CD4-positive, alpha-beta T cell treated with Interferon gamma for 1 hour (primary cell): ENCODE measurements at places on chromosomes 3 and 15.

GRCh38 chr15:56887782-56888438 lies 30.5 kb upstream of the TCF12 start:
- DNase-seq: no peak

DNA sequence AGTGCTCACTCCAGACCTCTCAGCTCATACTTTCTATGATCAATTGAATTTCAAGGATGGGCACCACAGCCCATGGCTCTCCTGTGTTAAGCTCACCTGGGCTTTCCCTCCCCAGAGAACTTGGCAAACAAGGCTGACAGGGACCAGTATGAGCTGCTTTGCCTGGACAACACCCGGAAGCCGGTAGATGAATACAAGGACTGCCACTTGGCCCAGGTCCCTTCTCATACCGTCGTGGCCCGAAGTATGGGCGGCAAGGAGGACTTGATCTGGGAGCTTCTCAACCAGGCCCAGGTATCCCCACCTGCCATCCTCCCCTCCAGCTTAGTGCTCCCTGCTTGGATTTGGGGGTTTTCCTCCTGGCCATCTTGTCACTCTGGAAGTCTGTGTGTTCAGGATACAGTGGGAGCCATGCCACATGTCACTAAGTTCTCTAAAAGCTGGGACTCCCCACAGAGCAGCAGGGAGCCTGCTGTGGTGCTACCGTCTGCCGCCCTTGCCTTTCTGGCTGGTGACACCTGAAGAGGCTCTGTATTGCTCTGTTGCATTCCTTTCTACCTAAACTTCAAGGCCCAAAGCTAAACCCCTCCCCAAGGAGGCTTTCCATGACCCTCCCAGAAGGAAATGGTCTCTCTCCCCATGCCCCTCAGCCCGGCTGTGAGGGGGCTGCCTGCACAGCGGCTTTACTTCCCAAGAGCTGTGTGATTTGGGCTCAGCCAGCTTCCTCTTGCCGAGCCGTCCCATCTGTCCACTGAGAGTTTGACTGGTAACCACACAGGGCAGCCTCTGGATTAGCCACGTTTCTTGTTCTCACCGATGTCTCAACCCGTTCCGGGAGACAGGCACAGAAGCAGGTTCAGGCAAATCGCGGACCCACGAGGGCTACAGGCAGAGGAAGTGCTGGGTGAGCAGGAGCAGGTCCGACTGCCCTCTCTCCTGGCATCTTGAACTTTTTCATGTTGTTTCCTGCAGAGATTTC lies 10.8 kb downstream of the TF start:
- DNase-seq: no peak

DNA sequence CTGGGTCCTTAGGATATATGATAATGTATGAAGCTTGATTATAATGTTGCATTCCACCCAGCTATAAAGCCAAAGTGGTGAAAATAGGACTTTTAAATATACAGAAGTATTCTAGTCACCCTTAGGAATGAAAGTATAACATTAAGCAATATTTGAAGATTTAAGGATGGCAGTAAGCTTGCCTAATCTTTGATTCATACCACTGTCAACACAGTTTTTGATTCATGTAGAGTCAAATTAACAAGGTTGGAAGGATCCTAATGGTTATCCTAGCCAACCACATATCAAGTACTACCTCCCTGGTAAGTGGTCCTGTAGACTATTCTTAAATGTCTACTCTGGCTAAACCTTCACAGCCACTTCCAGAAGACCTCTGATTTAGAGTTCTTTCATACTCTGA lies 18.6 kb downstream of the ARIH1 start:
- no peak for DNase-seq

GRCh38 chr15:60070838-60071493 lies 66.9 kb downstream of the FOXB1 start:
- DNase-seq: no peak

DNA sequence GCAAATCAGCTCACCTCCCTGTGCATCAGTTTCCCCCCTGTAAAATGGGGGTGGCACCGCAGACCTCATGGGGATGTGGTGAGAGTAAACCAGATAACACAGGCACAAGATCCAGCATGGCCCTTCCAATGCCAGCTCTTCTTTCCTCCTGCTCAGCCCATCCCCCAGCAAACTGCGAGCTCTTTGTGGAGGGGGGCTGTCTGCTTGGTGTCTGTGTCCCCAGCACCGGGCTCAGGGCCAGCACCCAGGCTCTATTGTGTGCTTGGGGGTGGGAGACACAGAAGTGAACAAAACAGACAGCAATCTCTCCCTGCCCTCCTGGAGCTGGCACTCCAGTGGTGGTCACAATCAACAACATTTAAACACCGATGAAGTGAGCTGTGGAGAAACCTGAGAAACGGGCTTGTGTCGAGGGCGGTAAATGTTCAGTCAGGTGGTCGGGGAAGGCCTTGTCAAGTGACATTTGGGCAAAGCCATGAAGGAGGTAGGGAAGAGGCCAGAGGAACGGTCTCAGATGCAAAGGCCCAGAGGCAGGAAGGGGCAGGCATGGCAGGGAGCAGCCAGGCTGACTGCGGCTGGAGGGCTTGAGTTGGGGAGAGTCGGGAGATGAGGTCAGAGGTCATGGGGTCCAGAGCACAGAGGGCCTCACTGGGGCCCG lies 28.4 kb downstream of the GRIP2 start:
- DNase-seq: no peak

DNA sequence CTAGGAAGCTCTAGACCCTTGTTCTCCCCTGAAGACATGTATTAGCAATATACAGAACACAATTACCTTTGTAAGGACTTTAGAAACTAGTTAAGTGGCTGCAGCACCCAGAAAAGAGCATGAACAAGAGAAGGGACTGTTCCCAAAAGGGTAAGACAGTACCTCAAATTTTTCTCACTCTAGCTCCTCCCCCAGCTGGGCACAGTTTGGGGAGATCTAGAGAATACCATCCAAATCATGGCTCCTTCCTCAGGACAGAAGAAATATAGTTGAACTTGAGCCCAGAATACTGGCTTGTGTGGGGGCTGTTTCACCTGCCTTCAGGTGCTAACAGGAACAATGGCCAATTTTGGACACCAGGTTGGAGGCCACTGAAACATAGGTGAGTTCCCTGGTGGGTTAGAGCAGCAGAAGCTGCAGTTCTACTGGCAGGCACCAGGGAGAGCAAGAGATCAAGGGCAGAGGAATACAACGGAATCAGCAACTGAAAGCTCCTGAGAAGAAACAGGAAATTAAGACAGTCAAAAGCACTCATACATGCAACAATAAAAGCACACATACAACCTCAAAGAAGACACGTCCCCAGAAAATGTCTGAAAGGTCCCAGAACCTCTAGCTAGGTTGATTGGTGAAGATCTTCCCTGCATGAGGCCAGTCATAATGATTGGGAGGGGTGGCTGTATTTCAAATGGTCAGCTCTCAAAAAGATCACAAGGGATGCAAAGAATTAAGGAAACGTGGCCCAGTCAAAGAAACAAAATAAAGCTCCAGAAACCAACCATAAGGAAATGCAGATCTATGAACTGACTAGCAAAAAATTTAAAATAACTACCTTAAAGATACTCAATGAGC lies 104.9 kb upstream of the ASB14 start:
- peak; percentile 53 for DNase-seq

- no peak for DNase-seq
These were observed 16.3 kb downstream of the RTP1 start for GRCh38 chr3:187213616-187214015.

GRCh38 chr3:190322604-190323245 lies 479 bp upstream of the CLDN1 start:
- no peak for DNase-seq

- DNase-seq: peak; percentile 22
These were observed 5.1 kb downstream of the ANP32A start for GRCh38 chr15:68815598-68815997.

- no peak for DNase-seq
These were observed 20.1 kb upstream of the CD96 start for GRCh38 chr3:111521891-111522290.

- no peak for DNase-seq
These were observed 31.0 kb upstream of the ATOSA start for GRCh38 chr15:52710050-52710707.

GRCh38 chr3:128011140-128011539 lies 41.1 kb upstream of the SEC61A1 start:
- no peak for DNase-seq

- DNase-seq: no peak
These were observed 8.7 kb upstream of the ACAP2 start for GRCh38 chr3:195451373-195452015.

DNA sequence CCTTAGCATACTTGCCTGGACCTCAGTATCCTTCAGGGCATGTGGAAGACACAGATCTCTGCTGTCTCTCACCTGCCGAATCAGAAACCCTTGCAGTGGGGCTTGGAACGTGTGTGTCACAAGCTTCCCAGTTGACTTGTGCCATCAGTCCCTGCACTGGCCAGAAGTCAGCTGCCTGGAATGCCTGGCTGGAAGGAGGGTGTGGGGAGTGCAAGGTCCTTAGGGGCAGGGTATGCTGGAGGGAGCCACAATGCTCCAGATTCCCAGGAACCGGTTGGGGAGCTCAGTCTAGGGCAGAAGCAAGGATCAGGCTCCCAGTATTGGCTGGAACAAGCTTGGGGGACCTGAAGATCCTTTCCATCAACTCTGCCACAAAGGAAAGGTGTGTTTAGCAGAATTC lies 27.1 kb downstream of the SPSB4 start:
- DNase-seq: no peak

DNA sequence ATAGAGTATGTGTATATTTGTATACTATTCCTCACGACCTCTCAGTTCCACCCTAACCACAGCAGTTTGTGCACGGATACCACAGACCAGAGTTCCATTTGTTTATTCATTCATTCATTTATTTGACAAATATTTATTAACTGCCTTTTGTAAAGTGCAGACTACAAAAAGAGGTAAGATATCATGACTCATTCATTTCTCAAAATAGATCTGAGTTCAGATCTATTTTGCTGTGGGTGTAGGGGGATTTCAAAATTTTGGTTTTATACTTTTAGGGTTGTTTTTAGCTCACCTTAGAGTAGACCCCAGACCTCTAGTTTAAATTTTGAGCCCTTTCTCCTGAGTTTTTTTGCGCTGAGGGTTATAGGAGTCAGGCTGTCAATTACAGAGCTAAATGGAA lies 76.1 kb upstream of the LRRFIP2 start:
- DNase-seq: no peak

GRCh38 chr15:51736751-51737521 lies 519 bp downstream of the LYSMD2 start:
- DNase-seq: peak; percentile 42

GRCh38 chr15:29127506-29128430 lies 141.9 kb downstream of the NSMCE3 start:
- no peak for DNase-seq

- DNase-seq: no peak
These were observed 38.2 kb upstream of the GOLGA8B start for GRCh38 chr15:34621675-34622074.

DNA sequence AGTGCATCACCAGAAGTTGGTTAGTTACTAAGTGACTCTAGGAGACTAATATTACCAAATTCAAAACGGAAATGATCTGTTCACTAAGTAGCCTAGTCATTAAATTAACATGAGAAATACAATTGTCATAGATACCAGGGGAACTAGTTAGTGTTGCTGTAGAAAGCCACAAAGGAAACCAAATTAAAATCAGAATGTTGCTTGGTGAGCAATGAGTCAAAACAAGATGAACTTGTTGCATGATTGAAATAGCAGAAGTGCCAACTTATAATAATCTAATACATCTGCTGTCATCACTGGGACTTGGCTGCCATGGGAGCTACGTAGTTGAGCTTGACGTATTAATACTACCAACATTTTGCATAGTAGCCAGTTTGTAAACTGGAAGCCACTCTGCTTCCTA lies 458.1 kb downstream of the DIPK2A start:
- no peak for DNase-seq

DNA sequence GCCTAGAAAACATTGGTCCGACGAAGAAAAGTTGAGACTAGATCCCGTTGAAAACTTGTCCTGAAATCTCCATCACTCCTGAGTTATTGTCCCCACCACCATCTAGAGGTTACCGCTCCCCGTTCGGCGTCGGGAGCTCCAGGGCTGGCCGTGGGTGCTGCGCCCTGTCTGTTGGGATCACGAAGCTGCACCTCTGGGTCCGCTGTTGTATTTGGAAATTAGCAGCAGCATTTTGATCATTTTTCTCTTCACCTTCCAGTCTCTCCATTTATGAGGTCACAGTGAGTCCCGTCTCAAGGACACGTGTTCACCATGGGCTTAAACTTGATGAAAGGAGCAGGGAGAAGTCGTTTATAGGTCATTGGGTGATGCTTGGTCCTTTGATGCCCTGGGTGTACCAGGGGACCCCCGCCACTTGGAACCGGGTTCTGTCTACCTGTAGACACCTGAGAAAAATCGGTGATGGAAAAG lies 565 bp downstream of the MANF start:
- no peak for DNase-seq

- DNase-seq: no peak
These were observed 455.3 kb upstream of the NR2F2 start for GRCh38 chr15:95875121-95875643.

DNA sequence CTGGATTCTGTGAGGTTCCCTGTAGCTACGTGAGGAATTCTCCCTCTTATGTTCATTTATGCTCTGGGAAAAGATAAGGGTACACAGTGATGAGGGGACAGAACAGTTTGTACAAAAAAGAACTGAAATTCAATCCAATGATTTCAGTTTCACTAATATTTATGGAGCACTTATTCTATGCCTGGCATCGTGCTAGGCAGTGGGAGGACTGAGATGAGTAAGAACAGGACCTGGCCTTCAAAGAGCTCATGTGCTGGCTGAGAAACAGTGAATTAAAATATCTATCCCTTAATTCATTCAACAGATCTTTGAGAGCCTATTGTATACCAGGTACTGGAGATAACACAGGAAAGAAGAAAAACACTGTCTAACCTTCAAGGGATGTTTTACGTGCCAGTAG lies 22.2 kb downstream of the SSR3 start:
- no peak for DNase-seq

GRCh38 chr15:90400759-90401314 lies 12.8 kb downstream of the IQGAP1 start:
- DNase-seq: peak; percentile 85

GRCh38 chr15:90022905-90023700 lies 22.0 kb downstream of the ZNF710 start:
- no peak for DNase-seq

- DNase-seq: no peak
These were observed 4.9 kb downstream of the DUOXA2 start for GRCh38 chr15:45118996-45119395.

DNA sequence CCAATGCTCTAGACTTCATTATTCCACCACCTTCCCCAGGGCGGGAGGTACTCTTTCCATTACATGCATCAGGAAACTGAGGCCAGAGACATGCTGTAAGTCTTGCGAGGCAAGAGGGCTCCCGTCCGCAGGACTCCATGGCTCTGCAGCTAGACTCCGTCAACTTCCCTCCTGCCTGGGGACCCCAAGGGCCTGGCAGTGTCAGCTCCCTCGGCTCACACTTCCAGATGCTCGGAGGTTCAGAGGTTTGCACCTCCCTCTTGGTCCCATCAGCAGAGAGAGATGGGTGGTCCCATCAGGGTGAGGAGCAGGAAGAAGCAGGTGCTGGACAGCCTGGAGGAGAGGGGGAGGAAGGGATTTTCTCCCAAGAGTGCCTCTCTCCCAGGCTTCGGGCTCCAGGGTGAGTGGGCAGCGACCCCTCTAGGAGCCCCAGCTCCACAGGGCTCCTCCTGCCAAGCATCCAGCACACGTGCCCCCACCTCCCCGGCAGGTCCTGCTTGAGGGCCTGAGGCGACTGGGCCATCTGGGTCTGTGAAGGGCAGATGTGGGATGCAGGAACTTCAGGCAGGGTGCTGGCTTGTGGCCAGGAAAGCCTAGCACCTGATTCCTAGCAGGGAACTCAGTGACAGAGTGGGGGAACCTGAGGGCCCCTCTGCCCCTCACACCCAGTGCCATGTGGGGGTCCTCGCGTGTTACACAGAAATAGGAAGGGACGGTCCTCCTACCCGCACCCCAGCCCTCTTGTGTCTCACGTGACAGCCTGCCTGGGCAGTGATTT lies 9.3 kb downstream of the PAK6 start:
- no peak for DNase-seq
